Bone marrow (tissue), 2 donors: ENCODE measurements at places on chromosomes 5 and 9.

DNA sequence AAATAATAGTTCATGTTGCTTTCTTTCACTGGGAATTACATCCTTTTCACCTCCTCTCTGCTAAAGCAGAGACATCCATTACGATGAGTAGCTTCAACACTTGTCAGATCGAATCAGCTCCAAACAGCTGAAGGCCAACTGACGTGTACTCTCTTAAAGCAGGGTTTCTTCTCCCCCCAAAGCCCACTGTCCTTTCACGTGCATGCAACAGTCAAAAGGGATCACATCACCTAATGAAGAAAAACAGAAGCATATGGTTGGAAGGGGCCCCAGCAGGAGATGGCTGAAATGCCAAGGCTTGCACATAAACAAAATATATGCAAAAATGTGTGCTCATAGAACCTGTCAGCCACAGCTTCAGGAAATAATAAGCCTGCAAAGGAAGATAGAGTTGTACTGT, 421.6 kb downstream of the ANXA1 start:
- no peak for DNase-seq

GRCh38 chr5:5182508-5183188, 42.5 kb downstream of the ADAMTS16 start:
- DNase-seq, result no peak

DNA sequence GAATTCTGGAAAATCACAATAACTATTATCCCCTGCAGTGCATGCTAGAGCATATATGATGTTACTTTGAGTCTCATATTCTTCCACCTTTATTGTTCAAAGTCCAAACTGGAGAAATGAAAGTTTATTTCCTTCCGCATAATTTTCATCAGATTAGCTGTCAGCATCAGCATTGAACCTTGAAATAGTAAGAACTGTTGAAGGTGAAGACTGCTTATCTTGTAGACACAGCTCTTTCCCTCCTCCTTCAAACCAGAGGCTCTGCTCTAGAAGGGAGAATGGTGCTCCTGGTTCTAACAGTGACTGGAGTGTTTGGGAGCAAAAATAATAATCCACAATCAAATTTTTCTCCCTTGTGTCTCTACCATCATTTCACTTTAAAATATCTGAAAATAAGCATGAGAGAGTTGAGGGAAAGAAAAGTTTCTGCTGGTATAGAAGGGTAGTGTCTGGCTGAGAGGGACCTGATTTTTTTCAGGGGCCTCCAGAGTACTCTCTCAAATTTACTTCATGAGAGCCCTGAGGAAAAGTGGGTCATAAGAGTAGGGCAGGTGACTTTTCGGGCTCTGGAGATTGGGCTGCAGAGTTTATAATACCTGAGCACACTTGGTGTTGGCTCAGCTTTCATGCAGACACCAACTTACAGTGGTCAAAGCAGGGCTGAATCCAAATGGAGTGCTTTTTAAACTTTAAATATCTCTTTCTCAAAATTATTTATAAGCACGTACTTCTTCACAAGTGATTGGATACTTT, 170.4 kb downstream of the ZDHHC21 start:
- no peak for DNase-seq

- DNase-seq, result no peak
These were observed 1651.5 kb downstream of the EFNA5 start for GRCh38 chr5:106019261-106019660.

GRCh38 chr5:107766439-107766838, 95.7 kb upstream of the EFNA5 start:
- no peak for DNase-seq

DNA sequence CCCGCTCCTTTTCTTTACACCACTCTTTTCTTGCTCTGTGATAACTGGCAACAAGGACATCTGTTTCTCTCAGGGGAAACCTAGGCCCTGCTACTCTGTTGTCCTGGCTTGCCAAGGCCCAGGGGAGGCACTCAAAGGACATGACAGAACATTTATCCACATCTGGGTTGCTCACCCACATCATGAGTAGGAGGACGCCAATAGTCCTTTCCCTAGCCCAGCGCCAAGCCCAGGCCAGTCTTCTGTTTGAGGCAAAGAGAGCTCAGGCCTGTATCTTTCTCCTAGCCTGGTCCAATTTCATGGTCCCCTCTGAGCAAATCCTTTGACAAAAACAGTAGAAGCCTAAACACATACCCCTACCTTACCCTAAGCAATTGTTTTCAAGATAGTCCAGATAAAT, 366.8 kb upstream of the SGCD start:
- DNase-seq, result no peak

GRCh38 chr9:71036501-71036900, 84.9 kb downstream of the TRPM3 start:
- DNase-seq, result no peak

DNA sequence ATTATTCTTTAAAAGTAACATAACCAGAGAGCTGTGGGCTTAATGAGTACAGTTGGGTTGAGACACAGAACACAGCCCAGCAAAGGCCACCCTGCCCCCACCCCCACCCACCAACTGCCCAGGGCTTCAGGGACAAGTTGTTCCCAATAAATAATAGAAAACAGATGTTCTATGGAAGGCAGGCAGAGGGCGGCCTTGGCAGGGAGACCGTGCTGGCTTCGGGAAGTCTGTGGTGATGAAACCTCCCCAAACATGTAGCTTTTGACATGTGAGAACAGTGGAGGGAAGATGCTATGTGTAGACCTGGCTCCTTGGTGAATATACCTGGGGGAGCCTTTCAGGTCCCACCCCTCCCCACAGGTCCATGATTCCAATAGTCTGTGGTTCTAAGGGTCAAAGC, 10.0 kb downstream of the TRAF1 start:
- no peak for DNase-seq

- DNase-seq, result peak; percentile 90
These were observed 162.7 kb downstream of the ZNF608 start for GRCh38 chr5:124583469-124584350.

- no peak for DNase-seq
These were observed 44.0 kb upstream of the SLC30A5 start for GRCh38 chr5:69049796-69050195.

DNA sequence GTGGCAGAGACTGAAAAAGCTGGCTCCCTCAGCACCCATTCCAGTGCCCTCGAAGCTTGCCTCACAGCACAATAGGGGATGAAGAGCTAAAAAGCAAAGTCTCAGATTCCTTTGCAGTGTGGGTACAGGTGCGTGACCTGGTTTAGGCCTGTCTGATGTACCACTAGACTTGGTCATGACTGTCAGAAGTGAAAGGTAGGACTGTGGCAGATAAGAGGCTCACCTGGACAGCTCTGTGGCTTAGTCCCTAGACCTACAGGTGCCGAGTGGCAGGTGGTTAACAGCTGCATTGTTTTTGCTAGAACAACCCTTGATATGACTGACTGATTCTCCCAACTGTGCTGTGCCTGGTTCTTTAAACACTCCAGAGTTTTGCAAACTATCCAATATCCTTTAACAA, 14.7 kb upstream of the SFXN1 start:
- no peak for DNase-seq

GRCh38 chr9:89486681-89487080, 11.2 kb downstream of the SEMA4D start:
- no peak for DNase-seq

- DNase-seq, result no peak
These were observed 118.0 kb downstream of the PRKACG start for GRCh38 chr9:68895741-68896478.

DNA sequence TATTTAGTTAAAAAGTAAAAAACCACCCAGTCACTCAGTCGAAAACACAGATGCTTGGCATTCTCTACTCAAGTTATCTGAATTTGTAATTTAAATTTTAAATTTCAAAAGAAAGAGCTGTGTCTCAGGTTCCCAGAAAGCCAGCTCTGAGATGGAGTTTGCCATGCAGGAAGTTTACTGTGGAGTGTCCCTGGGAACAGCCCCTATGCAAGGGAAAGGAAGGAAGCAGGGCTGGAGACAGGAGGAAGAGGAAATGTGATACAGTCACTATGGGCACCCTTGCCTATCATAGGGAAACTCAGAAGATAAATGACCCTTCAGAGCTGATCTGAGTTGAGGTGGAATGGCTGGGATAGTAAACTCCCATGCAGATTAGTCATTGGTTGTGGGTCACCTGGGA, 408.8 kb upstream of the ACTBL2 start:
- no peak for DNase-seq

DNA sequence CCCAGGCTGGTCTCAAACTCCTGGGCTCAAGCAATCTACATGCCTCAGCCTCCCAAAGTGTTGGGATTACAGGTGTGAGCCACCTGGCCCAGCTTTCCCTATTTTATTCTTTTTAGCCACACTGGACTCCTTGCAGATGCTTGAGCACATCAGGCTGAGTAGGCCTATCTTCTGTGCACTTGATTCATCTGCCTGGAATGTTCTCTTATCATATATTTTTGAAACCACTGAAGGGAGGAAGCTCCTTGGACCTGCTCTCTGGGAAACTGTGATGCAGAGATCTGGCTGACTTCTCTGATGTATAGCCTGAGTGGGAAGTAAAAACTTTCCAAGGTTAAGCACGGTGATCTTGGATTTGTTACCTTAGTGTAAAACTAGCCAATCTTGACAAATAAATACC, 6.5 kb upstream of the MAT2B start:
- DNase-seq, result no peak

- DNase-seq, result no peak
These were observed 4.8 kb downstream of the GLIPR2 start for GRCh38 chr9:36141288-36141687.

DNA sequence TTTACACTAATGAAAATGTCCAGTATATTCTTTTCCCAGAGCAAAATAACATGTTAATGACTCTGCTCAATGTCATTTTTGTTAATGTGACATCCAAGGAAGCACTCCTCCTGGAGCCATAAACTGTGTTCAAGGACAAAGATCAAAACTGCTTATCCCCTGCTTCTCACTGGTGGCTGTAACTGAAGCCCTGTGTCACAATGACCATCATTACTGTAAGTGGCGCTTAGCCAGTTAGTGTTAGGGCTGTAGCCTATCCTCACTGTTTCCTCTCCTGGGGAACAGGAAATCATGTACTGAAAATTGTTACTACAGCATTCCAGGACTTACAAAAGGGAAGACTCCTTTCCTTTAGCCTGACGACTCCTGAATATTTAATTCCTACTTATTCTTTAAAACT, 71.7 kb upstream of the COX7C start:
- no peak for DNase-seq

DNA sequence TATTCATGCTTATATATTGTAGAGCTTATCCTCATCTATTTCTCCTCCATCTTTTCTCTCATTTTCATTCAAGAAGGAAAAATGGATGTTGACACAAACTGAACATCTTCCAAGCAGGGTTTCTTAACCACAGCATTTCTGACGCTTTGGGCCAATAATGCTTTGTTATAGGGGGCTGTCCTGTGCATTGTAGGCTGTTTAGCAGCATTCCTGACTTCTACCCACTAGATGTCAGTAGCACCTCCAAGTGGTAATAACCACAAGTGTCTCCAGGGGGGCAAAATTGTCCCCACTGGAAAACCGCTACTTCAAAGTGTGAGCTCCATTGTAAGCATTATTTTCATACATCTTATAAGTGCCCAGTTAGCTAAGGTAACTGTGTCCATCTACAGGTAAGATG, 2.6 kb upstream of the TXNDC8 start:
- no peak for DNase-seq

DNA sequence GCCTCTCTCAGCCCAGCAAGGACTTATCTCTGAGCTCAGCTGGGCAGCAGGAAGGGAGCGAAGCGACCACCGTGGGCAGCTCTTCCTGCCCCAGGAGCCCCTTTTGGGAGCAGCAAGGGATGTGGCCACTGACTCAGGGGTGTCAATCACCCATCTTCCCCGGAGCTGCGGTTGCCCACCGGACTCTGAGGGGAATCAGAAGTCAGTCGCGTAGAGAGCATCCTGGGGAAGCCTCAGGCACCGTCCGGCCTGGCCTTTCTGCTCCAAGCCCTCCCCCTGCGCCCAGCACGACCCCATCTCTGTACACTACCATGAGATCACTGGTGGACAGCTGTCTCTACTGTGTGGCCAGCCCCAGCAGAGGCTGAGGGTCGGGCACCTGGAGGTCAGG, 24.6 kb downstream of the GFI1B start:
- DNase-seq, result peak; percentile 85

DNA sequence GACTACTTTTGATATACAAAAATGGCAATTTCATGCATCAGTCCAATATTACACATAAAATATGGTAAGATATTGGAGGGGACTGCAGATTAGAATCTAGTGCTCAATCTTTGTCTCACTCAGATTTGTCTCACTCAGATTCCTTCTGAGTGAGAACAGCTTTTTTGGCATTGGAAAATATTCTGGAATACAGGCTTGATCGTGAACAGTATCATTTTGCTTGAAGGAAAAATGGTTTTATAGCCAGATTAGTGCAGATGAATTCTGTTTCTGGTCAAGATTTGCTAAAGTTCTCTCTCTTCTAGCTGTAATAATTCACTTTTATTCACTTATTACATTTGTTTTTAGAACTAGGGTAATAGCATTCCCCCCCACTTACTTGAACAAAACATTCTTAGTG, 51.2 kb downstream of the MAN2A1 start:
- DNase-seq, result no peak

GRCh38 chr9:74041588-74041987, 455.5 kb upstream of the RORB start:
- DNase-seq, result no peak

- no peak for DNase-seq
These were observed 123.8 kb upstream of the LIFR start for GRCh38 chr5:38680094-38680825.

DNA sequence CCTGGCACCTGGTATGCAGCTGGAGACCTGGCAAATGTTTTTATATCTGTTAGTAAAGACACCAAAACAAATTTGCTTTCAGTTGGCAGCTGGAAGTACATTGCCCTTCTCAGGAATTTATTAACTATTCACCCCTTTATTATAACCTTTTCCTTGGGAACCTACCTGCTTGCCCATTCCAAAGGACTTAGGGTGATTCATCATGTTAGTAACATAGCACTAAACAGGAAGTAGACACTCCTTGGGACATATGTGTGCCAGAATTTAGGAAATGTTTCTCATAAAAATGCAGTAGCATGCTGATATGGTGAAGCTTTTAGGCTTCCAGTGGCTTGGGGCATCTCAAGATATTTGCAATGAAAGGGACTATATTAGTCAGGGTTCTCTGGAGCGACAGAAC, 184.2 kb downstream of the DMAC1 start:
- DNase-seq, result no peak

DNA sequence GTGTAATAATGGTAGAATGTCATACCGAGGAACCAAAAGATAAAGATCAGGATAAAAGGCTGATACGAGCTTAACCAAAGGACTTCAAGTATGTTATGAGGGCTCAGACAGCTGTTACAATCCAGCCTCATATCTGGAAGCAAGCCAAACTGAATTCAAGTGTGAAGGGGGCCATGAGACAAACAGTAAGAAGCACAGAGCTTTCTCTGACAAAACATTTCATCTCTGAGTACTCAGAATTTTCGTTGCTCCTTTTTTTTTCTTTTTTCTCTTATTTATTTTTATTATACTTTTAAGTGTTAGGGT, 52.9 kb upstream of the CD180 start:
- no peak for DNase-seq

DNA sequence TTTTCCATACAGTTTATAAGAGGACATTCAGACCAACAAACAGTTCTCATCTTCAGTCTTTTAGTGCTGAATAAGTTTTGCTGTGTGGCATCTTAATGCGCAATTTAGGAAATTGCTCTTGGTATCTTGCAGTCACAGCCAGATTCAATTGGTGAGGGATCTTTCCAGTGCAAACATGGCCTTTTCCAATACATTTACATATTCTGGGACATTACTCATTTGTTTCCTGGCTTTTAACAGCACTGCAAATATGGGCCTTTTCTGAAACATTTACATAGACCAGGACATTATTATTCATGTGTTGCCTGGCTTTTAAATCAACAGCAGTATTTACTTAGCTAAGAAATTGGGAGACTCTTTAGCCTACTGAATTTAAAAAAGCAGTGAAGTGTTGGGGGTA, 22.7 kb downstream of the ANKRD33B start:
- no peak for DNase-seq
